Stomach (tissue), 19 donors: ENCODE measurements at places on chromosomes 7 and 10.

GRCh38 chr10:11899067-11899876 is 76.1 kb downstream of the PROSER2 start:
- DNase-seq: no peak

DNA sequence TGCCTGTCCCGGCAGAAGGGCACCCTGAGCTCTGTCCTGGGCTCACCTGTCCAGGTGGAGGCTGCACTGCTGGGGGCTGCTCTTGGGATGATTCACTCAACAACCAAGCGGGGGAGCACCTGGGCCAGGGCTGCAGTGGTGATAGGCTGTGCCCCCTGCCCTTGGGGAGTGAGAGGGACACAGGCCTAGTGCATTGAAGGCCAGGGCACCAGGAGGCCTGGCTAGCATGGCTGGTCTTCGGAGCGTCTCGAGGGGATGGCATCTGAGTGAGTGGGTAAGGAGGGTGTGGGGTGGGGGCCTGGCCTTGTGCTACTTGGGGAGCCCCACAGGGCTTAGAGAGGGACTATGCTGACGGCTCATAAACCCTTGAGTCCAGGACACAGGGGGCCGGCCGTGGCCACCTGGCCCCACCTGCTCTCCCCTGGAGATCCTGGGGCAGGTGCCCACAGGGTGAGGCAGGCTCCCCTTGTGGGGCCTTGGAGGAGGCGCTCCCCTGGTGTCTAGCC is 3.1 kb downstream of the PWWP2B start:
- DNase-seq: no peak

DNA sequence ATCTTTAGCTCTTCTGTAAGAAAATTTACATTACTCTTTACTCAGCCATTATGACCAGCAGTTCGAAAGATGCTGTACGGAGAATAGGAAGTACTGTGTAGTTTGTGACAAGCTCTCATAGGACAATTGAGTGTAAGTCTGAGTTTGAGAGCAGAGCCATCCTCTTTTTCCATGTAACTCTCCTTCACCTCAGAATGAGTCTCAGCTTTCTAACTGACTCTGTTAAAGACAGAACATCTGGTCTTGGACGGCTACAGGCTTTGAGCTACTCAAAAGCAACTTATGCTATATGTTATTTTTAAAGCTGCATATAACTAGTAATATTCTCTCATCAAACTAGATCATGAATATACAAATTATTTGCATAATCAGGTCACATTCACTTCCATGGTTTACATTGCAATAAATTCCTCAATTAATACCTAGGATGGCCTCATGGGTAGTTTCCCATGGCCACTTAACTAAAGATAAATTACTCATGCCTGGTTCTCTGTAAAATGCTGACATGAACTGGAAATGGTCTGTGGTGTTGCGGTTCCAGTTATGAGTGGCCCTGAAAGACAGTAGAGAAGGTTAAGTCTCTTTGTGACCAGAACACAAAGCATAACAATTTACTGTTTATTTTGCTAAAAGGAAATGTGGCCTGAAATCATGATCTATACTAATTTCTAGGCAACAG is 358.7 kb downstream of the PHF14 start:
- DNase-seq: no peak

DNA sequence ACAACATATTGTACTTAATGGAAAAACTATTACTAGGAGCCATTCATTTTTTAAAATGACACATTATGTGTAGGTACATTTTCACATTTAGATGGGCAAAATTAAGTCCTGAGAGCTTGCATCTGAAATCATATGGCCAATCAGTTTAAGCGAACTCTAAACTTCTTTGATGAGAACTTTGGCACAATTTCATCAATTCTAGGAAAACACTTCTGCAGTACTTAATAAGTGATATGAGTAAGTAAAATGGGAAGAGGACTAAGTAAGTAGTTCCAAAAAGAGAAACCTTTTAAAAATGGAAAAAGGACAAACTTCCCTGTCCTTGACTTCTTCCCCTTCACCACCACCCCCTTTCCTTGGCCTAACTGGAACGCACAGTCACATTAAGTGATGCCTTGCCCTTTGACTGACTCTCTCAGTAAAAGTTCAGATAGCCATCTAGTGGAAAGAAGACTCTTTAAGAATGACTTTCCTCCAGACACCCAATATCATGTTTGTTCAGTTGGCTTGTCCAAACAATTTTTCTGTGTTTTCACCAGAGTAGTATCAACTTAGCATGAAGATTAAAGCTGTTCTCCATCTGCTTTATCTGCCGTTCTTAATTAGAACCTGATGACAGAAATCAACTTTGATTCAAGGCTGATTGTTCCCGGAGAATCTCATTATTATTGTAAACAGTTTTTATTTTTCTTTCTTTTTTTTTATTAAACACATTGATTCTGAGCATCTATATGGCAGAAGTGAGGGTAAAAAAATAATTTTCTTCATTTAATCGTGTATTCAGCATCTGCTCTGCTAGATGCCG is 45.1 kb downstream of the CNNM2 start:
- no peak for DNase-seq

DNA sequence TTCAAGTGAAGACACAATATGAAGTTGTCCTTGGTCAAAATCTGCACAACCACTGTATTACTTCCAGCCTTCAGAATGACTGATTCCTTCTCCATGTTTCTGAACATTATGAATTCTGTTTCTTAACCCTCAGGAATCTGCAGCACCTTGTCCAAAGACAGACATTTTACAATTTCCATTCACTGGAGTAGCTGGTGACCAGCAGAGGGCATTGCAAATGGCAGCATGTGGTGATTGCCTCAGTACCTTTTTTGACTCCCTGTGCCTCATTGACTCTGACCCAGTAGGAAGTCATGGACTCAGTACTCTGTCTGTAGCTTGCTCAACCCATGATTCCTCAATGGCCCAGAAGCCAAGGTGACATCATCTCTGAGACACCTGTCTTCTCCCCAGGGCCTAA is 879 bp upstream of the VPS41 start:
- no peak for DNase-seq

DNA sequence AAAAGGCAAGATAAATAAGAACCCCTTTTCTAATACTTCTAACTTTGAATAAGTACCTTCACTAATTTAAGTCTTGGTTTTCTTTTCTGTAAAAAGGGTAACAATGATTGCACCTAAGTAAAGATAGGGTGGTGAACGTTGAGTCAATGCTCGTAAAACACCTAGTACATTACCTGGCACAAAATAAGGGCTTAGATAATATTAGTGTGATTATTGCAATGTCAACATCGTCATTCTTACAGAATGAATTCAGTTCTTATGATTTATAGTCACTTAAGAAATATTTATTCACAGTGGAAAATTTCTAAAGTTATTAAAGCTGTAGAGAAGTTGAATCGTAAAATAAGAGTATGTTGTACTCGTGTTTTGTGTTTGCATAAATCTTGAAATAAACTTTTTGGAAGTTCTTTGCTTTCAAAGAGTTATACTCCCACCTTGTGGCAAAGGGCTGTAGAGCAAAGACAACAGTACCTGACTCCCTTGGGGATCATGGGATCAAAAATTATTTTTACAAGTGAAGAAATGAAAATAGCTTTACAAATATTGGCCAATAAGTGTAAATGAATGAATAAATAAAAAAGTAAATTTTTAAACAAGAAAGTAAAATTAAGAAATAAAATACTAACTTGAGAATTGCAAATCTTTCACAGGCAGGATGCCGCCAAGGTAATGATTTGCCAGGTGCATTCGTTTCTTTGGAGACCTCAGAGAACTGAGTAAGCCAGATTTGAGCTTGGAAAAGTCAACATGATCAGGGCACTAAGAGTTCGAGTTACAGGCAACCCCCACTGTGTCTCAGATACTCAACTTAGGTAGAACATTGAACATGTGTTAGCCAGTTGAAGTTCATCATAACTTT is 285.8 kb upstream of the CACNA2D1 start:
- peak; percentile 56 for DNase-seq

DNA sequence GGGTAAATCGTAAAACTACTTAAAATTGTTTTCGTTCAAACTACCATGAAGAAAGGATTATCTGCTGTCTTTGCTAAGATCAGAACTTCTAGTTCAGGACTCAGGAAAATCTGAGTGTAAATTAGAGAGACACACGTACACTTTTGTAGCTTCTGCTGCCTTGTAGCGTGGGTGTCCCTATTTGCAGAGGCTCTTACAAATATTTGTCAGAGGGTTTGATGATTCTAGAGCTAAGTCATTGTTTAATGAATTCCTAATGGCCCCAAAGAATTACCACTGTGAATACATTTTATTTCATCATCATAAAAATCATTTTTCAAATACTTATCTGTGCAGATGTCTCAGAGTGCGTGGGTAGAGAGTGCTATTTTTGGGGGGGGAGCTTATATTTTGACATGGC is 314.9 kb downstream of the LRMDA start:
- DNase-seq: no peak

DNA sequence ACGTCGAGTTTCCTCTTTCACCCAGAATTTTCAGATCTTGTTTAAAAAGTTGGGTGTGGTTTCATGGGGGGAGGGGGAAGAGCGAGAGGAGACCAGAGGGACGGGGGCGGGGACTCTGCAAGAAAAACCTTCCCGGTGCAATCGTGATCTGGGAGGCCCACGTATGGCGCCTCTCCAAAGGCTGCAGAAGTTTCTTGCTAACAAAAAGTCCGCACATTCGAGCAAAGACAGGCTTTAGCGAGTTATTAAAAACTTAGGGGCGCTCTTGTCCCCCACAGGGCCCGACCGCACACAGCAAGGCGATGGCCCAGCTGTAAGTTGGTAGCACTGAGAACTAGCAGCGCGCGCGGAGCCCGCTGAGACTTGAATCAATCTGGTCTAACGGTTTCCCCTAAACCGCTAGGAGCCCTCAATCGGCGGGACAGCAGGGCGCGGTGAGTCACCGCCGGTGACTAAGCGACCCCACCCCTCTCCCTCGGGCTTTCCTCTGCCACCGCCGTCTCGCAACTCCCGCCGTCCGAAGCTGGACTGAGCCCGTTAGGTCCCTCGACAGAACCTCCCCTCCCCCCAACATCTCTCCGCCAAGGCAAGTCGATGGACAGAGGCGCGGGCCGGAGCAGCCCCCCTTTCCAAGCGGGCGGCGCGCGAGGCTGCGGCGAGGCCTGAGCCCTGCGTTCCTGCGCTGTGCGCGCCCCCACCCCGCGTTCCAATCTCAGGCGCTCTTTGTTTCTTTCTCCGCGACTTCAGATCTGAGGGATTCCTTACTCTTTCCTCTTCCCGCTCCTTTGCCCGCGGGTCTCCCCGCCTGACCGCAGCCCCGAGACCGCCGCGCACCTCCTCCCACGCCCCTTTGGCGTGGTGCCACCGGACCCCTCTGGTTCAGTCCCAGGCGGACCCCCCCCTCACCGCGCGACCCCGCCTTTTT is at the start of gene VIM:
VIM (plus strand) TSS at position 151 of the 925 bp plus-strand sequence. CDS start 1,182 bp downstream, outside the sequence.
- DNase-seq: peak; percentile 94

DNA sequence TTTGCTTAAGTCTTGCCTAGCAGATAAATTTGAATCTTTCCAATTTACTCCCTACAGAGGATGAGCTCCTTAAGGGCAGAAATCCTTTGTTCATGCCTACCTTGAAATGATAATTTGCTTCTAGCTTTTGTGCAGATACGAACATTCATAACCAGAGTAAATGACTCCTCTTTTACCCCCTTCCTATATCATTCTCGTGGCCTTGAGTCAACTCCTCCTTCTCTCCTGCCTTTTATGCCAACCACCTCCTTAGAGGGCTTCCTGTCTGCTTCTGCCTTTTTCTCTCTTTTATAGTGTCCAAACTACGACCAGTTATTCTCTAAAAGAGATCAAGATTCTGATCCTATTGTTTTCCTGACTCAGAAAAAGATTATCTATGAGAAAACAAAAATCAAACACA is 36.4 kb downstream of the MYPN start:
- no peak for DNase-seq

DNA sequence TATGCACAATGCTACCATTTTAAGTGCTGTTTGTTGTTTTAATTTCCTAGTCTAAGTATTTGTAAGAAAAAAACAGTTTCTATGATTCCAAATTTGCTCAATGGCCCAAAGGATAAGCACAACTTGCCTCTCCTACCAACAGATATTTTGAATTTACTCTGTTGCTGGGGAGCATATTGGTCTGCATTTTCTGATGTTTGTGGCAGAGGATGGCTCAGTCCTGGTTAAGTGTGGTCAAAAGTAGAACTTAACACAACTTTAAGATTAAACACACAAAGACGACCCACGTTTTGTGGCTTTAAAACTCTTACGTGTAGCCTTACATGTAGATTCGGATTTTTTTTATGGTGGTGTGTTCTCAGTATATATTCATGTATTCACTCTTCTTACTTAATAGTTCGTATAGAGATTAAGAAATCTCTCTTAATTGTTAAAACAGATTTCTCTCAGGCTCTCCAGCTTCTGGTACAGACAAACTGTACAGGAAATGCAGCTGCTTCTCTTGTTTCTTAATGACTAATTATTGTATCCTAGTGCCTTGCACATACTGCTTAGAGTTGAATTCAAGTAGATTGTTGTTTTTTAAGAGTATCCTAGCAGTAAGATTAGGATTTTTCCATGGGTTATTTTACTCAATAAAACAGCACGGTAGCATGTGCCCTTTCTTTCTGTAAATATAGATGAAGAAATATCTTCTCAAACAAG is 86.2 kb downstream of the GPR85 start:
- no peak for DNase-seq

- DNase-seq: peak; percentile 43
These were observed 18.6 kb downstream of the GOLGA7B start for GRCh38 chr10:97868134-97868685.

- no peak for DNase-seq
These were observed 93.9 kb downstream of the ADCYAP1R1 start for GRCh38 chr7:31146030-31146429.

GRCh38 chr7:39158367-39158766 is 180.7 kb downstream of the POU6F2 start:
- DNase-seq: no peak

- peak; percentile 5 for DNase-seq
These were observed 59.9 kb downstream of the MRPL32 start for GRCh38 chr7:42991913-42992591.

GRCh38 chr10:61902445-61903220 is 1.1 kb downstream of the ARID5B start:
- peak; percentile 88 for DNase-seq

DNA sequence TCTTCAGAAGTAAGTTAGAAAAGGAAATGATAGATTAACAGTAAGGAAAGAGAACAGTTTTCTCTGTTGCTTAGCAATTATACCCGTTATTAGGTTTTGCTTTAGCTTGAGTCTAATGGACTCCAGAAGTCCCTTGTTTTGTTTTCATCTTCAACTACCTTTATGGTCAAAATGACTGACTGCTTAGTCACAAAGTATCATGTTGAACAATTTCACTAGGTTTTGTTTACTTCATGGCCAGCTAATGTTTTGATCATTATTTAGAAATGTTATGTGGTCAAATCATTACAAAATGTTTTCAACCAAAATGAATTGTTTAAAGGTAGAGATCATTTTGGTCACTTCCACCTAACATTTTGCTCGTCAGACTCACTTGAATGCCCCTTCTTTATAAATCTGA is 1.9 kb downstream of the UBN2 start:
- DNase-seq: no peak

- peak; percentile 52 for DNase-seq
These were observed 780 bp downstream of the ALDH18A1 start for GRCh38 chr10:95655571-95656290.

- no peak for DNase-seq
These were observed 1.9 kb upstream of the TWIST1 start for GRCh38 chr7:19119372-19119771.

GRCh38 chr10:35421553-35422178 is 85.4 kb downstream of the CCNY start:
- DNase-seq: no peak
